ENCODE measurements at places on chromosomes 5 and 9.

DNA sequence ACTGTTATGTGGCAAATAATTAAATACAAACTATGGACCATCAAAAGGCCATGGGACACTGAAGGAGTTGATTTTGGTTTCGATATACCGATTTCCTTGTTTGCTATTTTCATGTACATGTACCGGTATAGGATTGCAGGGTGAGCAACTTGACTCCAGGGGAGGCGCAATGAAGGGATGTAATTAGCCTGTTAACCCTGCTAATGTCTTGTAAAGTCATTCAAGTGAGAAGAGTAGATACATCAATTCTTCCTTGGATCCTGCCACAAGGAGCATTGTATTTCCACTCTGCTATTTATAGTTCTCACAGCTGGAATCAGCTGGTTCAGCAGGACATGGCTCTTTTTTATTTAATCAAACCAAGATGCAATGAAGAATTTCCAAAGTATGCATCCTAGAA is 102.0 kb downstream of the STK32A start:
- no peak for DNase-seq

DNA sequence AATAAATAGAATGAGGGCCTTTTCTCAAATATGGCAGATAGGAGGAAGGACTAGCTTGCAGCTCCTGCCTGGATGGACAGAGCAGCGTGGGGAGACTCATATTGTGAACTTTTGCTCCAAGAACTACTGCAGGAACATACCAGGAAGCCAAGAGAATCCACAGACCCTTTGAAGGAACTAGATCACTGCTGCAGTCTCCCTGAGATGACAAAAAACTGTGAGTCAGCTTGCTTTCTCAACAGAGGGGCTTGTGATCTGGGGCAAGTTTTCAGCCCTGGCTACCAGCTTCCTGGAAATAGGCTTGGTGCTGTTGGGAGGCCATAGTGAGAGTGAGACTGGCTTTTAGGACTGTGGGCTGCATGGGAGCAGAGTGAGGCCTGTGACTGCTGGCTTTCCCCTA is 170.6 kb upstream of the TRIM32 start:
- no peak for DNase-seq

- DNase-seq = no peak
These were observed 114.5 kb upstream of the CDH6 start for GRCh38 chr5:31078956-31079355.

DNA sequence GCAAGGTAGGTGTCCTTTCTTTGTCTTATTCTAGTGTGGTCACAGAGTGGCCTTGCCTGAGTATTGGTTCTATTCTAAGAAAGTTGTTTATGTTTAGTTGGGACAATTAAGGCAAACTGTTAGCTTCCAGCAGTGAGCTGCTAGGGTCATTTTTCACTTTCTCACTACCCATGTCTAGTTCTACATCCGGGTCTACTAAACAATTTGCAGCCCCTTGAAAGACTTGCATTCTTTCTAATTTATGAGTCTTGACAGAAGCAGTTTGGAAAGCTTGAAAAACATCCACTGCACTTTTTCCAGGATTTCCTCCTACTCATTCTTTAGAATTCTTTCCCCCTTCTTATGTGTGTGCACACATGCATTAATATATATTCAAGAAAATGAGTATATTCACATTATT is 892.2 kb upstream of the ACO1 start:
- no peak for DNase-seq

- no peak for DNase-seq
These were observed 17.7 kb upstream of the IL6ST start for GRCh38 chr5:56012281-56012963.

- DNase-seq = no peak
These were observed 109.1 kb downstream of the CDH10 start for GRCh38 chr5:24535646-24536045.

- no peak for DNase-seq
These were observed 1.0 kb upstream of the TRIM7 start for GRCh38 chr5:181205761-181206649.

DNA sequence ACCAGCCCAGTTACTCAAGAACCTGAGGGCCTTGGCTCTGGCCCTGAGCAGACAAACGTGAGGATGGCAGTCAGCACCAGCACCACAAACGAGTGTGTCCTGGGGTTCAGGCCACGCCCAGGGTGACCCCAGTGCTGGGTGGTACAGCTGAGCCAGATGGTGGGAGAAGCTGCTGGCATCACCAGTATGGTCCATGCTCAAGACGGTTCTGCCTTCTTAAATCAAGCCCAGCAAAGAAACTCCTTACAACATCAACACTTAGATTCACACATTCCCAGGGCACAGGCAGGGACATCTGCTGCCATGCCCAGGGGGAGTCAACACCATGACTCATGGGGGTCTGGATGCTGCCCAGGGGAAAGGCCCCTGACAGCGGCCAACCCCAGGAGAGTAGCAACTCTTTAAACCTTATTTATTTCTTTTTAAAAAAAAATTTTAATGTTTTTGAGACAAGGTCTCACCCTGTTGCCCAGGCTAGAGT is 31.3 kb downstream of the IPPK start:
- DNase-seq = no peak

- DNase-seq = no peak
These were observed 634.8 kb downstream of the DMRTA1 start for GRCh38 chr9:23081377-23081776.

DNA sequence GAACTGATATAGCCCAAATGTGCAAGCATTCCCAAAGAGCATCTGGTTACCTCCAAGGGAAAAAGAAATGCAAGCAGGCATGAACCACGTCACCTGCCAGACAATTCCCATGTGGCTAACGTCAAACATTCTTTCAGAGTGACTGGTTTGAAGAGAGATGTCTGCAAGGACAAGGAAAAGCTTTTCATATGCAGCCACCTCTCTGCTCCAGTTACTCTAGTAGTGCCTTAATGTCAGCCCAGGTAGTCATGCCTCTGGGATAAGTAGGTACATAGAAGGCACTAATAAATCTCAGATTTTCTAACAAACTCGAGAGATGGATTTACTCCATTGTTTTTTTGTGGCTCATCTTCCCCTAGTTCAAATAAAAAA is 96.8 kb upstream of the IFNK start:
- no peak for DNase-seq

DNA sequence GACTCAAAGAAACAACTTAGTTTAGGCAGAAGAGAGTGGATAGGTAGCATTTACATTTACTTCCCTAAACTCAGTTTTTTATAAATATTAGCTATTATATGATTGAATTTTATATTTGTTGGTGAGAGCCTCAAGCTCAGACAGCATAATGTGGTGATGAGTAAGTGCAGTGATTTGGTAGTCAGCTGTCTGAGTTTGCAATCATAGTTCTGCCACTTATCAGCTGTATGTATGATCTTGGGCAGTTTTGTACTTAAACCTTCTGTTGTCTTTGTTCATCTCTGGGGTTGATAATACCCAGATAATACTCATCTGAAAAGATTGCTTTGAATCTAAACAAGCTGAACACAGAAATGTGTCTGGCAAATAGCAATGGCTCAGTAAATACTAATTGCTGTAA is 108.8 kb downstream of the ANXA1 start:
- no peak for DNase-seq

DNA sequence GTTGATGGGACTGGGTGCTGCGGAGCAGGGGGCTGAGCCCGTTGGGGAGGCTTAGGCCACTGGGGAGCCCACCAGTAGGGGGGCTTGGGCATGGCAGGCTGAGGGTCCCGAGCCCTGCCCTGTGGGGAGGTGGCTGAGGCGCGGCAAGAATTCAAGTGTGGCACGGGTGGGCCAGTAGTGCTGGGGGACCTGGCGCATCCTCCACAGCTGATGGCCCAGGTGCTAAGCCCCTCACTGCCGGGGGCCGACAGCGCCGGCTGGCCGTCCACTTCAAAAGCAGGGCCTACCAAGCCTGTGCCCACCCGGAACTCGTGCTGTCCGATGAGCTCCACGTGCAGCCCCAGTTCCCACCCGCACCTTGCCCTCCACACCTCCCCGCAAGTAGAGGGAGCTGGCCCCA is 917.5 kb downstream of the TAF11L14 start:
- no peak for DNase-seq

GRCh38 chr9:116189683-116190082 is 36.1 kb downstream of the PAPPA start:
- DNase-seq = no peak

DNA sequence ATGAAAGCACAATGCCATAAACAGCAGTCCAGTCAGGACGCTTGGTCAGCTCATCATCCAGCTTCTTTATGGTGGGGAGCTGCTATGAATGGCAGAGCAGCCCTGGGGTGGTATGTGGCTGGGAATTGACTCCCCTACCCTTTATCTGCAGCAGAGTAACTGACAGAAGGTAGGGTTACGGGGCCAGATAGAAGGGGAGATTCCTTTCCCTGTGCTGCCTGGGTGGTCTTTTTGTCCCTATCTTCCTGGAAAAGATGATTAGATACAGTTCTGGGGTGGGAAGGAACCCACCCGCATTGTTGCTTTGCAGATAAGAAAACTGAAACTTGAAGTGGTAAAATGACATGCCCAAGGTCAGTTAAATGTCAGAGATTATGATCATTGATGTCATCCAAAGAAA is 405.5 kb downstream of the ARHGEF28 start:
- DNase-seq = no peak

DNA sequence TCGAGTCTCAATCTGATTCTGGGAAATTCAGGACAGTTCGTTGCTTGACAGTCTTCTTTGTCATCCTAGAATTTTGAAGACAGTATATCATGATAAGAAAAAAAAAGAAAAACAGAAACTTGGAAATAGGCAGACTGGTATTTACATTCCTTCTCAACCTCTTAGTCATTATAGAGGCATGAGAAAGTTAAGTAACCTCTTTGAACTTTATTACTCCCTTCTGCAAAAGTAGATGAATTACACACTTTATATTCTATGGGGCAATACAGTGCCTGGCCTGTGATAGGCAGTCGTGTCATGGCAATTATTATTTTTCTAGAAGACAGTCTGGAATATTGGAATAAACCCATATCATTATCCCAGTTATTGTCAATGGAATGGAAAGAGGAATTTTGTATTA is 828.9 kb downstream of the TLR4 start:
- DNase-seq = no peak

- DNase-seq = no peak
These were observed 17.4 kb downstream of the CNTFR start for GRCh38 chr9:34572092-34572491.

DNA sequence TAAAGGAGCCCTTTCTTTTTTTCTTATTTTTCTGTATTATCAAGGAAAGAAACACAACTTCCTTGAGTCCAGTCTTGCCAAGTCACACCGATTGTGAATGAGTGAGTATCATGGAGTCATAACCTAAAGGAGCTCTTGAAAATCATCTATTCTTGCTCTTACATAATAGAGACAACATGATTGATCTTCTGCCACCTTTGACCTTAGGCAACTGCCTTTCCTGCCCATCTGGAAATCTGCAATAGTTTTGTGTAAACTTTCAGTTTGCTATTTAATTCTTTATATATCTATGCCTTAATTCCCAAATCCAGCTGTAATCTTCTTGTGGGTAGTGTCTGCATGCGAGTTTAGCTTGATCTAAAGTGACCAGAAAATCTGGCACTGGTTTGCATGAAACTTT is 149.9 kb upstream of the FST start:
- no peak for DNase-seq

GRCh38 chr5:37776826-37777225 is 63.0 kb downstream of the GDNF start:
- no peak for DNase-seq
